ENCODE measurements at places on chromosomes 3 and 15. TPM values are rescaled to one million over a fixed set of nuclear protein-coding genes. Genes with fewer than 3 reads are reported as not detected.
A peak's percentile ranks its signal among the peaks of the same experiment; 100 is the strongest.

Gene CNTN3
- 4.7 TPM for polyA plus RNA-seq

Gene KBTBD13
- 0.04 TPM for polyA plus RNA-seq

Gene FGF12
- polyA plus RNA-seq = 2.1 TPM

- H3K4me3 ChIP-seq = no peak overlapping the region
- no peaks in the 10 kb centered on the region for H3K27me3 ChIP-seq
- H3K4me1 ChIP-seq = no peaks in the 10 kb centered on the region
- no peak overlapping the region for H3K27ac ChIP-seq
- DNase-seq = no peak
These were observed 60.2 kb downstream of the CORO2B start for GRCh38 chr15:68638953-68639515.

GRCh38 chr3:13718436-13718835, 161.4 kb downstream of the WNT7A start:
- no peaks in the 10 kb centered on the region for H3K27me3 ChIP-seq
- peak overlapping the region; percentile 83 for H3K27ac ChIP-seq
- no peak overlapping the region for H3K4me3 ChIP-seq
